ENCODE measurements at places on chromosomes 1 and 21.

- H3K27me3 ChIP-seq = no peaks in the 10 kb centered on the region
- H3K4me1 ChIP-seq = peaks cover 32% of the 10 kb centered on the region
- H3K36me3 ChIP-seq = no peaks in the 10 kb centered on the region
- H3K27ac ChIP-seq = no peak overlapping the region
- H3K4me3 ChIP-seq = no peak overlapping the region
Measured at GRCh38 chr1:220221269-220221668, 51.0 kb downstream of the RAB3GAP2 start.

DNA sequence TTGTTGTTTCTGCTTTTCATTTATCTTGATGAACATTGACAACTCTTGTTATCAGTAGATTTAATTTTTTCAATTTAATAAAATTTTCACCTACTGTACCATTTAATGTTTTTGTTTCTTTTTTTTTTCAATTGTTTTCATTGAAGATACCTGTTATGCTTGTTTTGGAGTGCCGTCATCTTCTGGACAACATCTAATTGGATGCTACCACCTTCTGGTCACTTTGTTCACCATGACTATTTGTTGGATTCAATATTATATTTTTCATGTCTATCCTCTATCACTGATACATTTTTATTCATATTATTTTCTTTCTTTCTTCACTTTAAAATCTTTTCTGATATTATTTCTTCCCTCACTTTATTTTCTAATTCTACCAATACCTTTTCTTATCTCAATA is 14.0 kb downstream of the KRTAP21-2 start:
- H3K27ac ChIP-seq = no peak overlapping the region
- no peaks in the 10 kb centered on the region for H3K4me1 ChIP-seq
- DNase-seq = no peak
- no peaks in the 10 kb centered on the region for H3K27me3 ChIP-seq

GRCh38 chr1:100039591-100039990 is 69.8 kb downstream of the SLC35A3 start:
- no peak overlapping the region for H3K27ac ChIP-seq
- peaks cover 19% of the 10 kb centered on the region for H3K4me1 ChIP-seq
- DNase-seq = no peak
- no peaks in the 10 kb centered on the region for H3K36me3 ChIP-seq

DNA sequence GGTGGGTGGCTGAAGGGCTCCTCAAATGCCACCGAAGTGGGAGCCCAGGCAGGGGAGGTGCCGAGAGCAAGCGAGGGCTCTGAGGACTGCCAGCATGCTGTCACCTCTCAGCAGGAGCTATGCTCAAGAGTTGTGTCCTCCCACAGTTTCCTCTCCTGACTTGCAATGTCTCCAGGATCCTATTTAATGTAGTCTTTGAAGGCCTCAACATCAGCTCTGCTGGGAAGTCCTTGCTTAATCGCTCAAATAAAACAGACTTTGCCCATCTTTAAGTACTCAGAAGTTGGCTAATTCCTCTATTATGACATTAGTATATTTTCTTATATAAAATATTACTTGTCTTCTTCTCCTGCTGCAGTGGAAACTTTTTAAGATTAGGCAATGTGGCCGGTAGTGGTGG is 154.2 kb upstream of the NRIP1 start:
- no peak for DNase-seq
- H3K27ac ChIP-seq = no peak overlapping the region
- H3K4me3 ChIP-seq = no peak overlapping the region
- peaks cover 17% of the 10 kb centered on the region for H3K27me3 ChIP-seq

- H3K4me3 ChIP-seq = no peak overlapping the region
- no peaks in the 10 kb centered on the region for H3K36me3 ChIP-seq
- peaks cover 13% of the 10 kb centered on the region for H3K4me1 ChIP-seq
- DNase-seq = no peak
- no peak overlapping the region for H3K27ac ChIP-seq
Measured at GRCh38 chr1:23634518-23634839, 57.1 kb upstream of the RPL11 start.

DNA sequence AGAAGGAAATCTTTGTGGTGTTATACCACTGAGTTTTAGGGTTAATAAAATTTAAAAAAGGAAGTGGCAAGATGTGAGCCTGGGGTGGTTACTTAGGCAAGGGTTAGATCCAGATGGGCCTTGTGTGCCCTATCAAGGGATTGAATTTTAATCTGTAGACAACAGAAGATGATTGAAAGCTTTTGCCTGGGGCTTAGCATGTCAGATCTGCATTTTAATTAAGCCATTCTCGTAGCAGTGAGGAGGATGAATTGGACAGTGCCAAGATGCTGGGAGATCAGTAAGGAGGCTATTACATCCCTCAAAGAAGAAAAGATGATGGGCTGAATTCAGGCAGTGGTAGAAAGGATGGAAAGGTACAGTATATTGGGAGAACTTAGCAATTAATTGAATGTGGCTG is 42.3 kb downstream of the HMGB4 start:
- H3K27ac ChIP-seq = no peak overlapping the region
- H3K27me3 ChIP-seq = no peaks in the 10 kb centered on the region
- no peaks in the 10 kb centered on the region for H3K4me1 ChIP-seq
- no peaks in the 10 kb centered on the region for H3K36me3 ChIP-seq
- no peak for DNase-seq

GRCh38 chr1:27928216-27928954 is 6.4 kb upstream of the SMPDL3B start:
- H3K4me1 ChIP-seq = no peaks in the 10 kb centered on the region
- no peaks in the 10 kb centered on the region for H3K27me3 ChIP-seq
- no peak overlapping the region for H3K4me3 ChIP-seq
- H3K36me3 ChIP-seq = no peaks in the 10 kb centered on the region
- DNase-seq = peak; percentile 29

GRCh38 chr1:164699815-164700491 is 141.0 kb downstream of the PBX1 start:
- H3K4me3 ChIP-seq = no peak overlapping the region
- no peaks in the 10 kb centered on the region for H3K27me3 ChIP-seq
- no peak for DNase-seq
- H3K4me1 ChIP-seq = peaks cover 49% of the 10 kb centered on the region

DNA sequence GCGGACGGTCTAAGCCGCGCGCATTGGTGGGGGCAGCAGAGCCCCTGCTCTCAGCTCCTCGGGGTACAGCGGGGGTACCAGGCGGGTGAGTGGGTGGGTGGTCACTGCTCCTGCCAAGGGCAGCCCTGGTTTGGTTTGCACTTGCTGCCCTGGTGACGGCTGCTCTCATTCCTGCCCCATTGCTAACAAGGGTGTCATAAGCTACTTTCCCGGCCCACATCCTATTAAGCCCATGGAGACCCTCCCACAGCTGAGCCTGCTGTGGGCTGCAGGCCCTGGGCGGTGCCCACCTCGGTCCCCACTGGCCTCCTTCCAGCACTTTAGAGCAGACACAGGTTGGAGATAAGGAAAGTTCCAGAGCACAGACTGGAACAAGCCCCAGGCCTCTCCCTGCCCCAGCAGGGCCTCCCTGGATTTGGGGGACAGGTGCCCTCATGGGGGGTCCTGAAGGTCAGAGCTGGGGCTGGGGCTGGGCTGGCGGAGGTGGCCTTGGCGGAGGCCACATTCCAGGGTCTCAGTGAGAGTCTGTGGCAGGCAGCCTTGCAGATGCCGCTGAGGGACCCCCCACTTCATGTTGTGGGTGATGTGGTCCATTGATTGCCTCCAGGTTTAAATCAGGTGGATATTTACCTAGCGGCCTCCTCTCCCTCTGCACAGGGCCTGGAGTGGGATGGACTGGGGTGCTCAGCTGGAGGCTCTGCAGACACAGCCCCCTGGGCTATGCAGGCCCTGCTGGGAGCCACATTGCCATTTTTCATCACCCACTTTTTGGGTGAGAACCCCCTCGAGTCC is 27.0 kb downstream of the COL18A1 start:
- no peak for DNase-seq
- H3K4me1 ChIP-seq = peaks cover 17% of the 10 kb centered on the region
- no peaks in the 10 kb centered on the region for H3K27me3 ChIP-seq
- no peaks in the 10 kb centered on the region for H3K36me3 ChIP-seq
- no peak overlapping the region for H3K4me3 ChIP-seq

DNA sequence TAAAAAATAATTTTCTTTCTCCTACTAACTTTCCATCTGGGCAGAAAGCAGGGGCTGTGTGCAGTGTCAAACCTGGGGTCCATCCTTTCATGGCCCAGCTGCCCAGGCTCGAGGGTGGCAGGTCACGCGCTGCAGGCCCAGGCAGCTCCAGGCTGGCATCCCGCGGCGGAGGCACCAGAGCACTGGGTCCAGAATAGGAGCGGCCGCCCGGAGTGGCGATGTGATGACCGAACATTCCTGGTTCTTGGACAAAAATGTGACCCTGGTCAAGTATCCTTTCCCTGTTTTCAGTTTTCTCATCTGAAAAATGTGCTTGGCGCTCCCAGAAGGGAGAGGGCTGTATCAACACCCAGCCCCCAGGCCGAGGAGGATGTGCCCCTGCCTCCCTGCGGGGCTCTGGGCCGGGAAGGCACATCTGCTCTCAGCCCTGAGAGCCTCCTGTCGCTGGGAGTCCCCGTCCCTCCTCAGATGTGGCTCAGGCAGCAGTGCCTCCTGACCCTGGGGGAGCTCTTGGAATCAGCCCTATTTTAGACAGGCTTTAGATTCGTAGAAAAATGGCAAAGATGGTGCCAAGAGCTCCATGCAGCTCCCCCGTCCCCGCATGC is 29.3 kb downstream of the SLX9 start:
- no peaks in the 10 kb centered on the region for H3K4me1 ChIP-seq
- no peak for DNase-seq
- H3K4me3 ChIP-seq = no peak overlapping the region
- H3K27me3 ChIP-seq = no peaks in the 10 kb centered on the region
- no peak overlapping the region for H3K27ac ChIP-seq

GRCh38 chr1:63731117-63732043 is 42.4 kb upstream of the ROR1 start:
- H3K4me1 ChIP-seq = peaks cover 20% of the 10 kb centered on the region
- peak overlapping the region; percentile 84 for H3K27ac ChIP-seq
- no peak overlapping the region for H3K4me3 ChIP-seq
- peak; percentile 96 for DNase-seq

- no peaks in the 10 kb centered on the region for H3K36me3 ChIP-seq
- DNase-seq = peak; percentile 59
- H3K27ac ChIP-seq = no peak overlapping the region
- no peaks in the 10 kb centered on the region for H3K27me3 ChIP-seq
- no peak overlapping the region for H3K4me3 ChIP-seq
Measured at GRCh38 chr1:24157918-24158481, 15.1 kb upstream of the IL22RA1 start.

GRCh38 chr1:229148041-229148671 is 122.8 kb upstream of the RAB4A start:
- no peak overlapping the region for H3K4me3 ChIP-seq
- H3K27me3 ChIP-seq = no peaks in the 10 kb centered on the region
- H3K4me1 ChIP-seq = peaks cover 12% of the 10 kb centered on the region
- H3K27ac ChIP-seq = no peak overlapping the region
- no peaks in the 10 kb centered on the region for H3K36me3 ChIP-seq

DNA sequence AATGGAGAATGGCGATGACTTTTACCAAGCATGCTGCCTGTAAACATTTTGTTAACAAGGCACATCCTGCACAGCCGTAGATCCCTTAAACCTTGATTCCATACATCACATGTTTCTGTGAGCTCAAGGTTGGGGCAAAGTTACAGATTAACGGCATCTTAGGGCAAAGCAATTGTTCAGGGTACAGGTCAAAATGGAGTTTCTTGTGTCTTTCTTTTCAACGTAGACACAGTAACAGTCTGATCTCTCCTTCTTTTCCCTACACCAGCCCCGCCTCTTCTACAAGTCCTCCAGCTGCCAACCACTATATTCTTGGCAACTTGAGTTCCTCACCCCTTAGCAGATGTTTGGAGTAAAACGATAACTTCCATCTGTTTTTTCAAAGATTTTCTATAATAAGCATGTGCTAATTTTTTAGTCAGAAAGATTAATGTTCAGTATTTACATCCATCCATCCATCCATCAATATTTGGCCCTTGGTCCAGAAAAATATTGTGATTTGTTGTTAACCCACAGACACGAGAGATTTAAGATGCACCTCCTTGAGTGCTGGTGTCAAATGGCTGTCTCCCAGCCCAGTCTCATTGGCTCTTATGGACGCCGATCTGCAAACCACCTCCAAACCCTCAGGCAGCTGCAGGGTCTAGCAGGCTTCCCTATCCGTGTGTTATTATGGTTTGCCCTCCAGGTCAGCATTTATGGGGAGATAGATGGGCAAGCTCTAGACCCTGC is 3.8 kb downstream of the DNALI1 start:
- peaks cover under 1% of the 10 kb centered on the region for H3K36me3 ChIP-seq
- 0 out of 2 replicates have a peak, but pooled peaks cover 4% of the 10 kb centered on the region for H3K4me1 ChIP-seq
- no peak overlapping the region for H3K4me3 ChIP-seq
- DNase-seq = no peak
- H3K27ac ChIP-seq = no peak overlapping the region

DNA sequence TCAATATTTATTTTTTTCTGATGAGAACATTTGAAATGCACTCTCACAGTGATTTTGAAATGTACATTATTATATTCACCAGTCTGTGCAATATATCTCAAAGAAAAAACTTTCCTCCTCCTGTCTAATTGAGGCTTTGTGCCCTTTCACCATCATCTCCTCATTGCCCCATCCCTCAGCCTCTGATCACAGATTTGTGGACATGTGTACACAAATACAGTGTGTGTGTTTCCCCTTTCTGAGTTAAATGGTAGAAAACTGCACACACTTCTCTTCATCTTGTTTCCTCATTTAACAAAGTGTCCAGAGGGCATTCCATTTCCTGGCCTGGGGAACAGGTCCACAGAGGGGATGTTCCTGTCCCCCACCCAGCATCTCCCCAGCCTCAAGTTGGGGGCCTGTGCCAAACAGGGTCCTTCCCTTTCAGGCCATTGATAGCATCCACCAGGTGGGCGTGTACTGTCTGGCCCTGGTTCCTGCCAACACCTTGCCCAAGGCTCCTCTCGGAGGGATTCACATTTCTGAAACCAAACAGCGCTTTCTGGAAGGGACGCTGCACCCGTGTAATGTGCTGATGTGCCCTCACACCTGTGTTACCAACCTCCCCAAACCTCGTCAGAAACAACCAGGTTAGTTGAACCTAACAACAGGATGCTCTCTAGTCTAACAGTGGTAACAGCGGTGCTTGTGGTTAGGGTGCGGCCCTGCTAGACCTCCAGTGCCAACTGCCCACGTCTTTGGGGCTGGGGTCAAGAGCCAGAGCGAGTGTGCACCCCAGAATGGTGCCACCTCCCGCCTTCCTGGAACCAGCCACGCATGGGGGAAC is 54.6 kb downstream of the S100B start:
- no peaks in the 10 kb centered on the region for H3K4me1 ChIP-seq
- no peaks in the 10 kb centered on the region for H3K36me3 ChIP-seq
- DNase-seq = no peak
- H3K4me3 ChIP-seq = no peak overlapping the region

DNA sequence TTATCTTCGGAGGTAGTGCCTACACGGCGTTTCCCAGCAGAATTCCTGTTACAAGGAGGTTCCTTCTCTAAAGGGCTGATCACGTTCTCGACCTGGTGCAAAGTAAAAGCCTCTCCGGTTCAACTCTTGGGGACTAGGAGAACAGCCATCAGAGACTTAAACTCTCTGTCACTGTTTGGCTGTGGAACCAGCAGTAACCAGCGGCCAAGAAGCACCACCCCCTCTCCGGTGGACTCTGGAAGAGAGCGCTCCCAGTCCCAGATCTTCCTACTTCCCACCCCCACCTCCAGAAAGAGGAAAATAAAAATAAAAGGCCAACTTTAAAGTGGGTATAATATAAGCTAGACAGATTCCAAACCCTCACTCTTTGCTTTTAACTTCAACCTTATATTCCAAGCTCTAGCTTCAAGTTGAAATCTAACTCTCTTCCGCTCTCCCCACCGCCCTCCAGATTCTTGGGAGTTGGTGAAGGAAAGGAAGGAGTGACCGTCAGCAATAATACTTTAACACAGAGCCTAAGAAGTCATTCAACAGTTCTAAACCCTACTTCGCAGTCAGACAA is 2.9 kb downstream of the BRINP3 start:
- peaks cover 50% of the 10 kb centered on the region for H3K27me3 ChIP-seq
- peak; percentile 54 for DNase-seq
- H3K4me1 ChIP-seq = peaks cover 29% of the 10 kb centered on the region
- no peaks in the 10 kb centered on the region for H3K36me3 ChIP-seq
- no peak overlapping the region for H3K27ac ChIP-seq

Measured in GM23338 (cell line).